Astrocyte of the spinal cord (primary cell): ENCODE measurements at places on chromosomes 7 and 10.

GRCh38 chr10:50453940-50454339 is 169.8 kb downstream of the SGMS1 start:
- no peak for DNase-seq

GRCh38 chr7:2517026-2517425 is 2.5 kb upstream of the LFNG start:
- peak; percentile 95 for DNase-seq

DNA sequence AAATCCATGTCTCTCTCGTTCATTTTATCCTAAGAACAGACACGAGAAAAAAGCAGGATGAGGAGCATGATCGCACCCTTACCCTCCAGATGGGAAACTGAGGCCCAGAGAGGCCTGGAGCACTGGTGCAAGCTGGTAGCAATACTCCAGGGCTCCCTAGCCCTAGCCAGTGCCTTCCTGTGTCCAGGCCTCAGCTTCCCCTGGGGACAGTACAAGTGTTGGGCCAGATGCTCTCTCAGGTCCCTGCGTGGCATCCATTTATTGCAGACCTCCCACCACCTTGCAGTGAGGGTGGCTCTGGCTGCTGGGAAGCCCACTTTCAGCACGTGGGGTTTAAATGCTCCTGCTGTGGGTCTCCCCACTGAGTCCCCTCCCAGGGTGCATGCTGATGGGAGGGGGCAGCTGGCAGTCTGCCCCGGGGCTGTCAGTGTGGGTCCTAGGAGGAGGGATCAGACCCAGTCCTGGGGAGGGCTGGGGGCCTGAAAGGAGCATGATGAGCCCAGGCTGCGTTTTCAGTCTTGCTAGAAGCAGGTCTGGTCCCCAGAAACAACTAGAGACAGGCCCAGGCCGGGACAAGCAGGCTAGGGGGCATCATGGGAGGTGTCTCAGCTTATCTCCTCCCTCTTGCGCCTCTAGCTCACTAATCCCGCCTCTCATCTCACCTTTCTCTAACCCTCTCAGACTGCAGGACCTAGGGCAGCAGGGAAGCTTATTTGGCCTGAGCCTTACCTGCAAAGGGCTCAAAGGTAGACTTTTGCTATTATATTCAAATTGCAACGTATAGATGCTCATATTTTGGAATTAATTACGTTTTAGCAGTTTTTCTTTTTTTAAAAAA is 662 bp upstream of the PPIF start:
- DNase-seq = no peak

DNA sequence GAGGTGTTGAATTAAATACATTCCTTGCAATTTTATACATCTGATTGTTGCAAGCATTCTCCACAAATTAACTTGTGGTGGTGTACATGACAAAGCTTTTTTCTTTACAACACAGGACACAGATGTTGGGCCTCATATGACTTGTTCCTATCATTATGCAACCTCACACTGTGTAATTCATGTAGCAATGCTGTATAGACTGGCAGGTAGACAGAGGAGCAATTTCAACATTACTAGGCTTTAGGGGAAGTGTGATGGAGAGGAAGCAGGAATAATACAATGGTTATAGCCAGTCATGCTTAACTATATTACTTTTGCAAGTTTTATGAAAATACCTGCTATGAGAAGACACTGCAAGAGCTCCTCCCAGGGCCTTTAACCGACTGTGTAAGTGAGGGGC is 832.1 kb downstream of the CNTNAP2 start:
- no peak for DNase-seq

DNA sequence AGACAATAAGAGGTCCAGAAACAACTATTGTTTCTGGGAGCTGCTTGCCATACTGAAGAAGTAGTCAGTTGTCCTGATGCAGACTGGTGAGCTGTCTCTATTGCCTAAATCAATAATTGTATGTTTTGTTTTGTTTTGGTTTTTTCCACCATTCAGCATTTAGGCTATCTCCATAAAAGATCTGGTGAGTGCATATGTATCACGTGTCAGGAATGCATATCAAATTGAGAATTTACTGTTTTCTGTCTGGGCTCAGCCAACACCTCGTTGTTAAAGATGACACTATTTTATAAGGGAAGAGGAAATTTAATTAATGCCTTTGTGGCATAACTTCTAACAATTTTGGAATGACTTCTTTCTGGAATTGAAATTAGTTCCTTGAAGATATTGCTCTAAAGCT is 66.2 kb downstream of the SORCS1 start:
- no peak for DNase-seq

DNA sequence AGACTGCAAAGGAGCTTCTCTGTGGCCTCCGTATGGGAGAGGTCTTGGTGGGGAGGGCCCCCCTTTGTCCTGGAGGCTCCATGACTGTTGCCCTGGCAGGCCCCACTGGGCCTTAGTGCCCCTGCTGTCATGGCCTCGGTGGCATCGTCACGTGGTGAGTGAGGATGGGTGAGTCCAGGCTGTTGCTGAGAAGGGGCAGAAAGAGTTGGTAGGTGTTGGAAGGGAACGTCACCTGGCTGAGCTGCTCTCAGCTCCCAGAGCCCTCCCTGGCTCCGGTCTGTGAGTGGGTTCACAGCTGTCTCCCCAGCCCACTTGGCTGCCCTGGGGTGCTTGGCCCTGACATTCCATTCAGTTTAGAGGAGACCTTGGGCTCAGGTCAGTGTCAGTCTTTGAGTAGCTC is 16.1 kb downstream of the SFRP5 start:
- no peak for DNase-seq

DNA sequence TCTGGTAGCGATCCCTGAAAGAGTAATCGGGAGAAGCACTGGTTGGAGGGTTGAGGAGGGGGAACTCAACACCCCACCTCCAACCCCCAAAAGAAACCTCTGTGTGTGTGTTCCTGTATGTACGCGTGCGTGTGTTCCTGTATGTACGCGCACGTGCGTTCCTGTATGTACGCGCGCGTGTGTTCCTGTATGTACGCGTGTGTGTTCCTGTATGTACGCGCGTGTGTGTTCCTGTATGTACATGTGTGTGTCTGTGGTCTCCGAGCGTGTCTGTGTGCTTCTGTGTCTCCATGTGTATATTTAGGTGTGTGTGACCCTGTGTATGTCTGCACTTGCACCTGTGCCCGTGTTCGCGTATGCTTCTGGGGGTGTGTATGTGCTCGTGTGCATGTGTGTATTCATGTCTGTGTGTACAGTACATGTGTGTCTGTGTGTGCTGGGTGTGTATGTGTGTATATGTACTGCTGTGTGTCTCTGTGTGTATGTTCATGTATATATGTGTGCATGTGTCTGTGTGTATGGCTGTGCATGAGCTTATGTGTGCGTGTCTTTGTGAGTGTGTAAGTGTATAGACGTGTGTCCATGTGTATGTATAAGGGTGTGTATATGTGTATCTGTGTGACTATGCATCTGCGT is 42.9 kb upstream of the KLF6 start:
- no peak for DNase-seq

DNA sequence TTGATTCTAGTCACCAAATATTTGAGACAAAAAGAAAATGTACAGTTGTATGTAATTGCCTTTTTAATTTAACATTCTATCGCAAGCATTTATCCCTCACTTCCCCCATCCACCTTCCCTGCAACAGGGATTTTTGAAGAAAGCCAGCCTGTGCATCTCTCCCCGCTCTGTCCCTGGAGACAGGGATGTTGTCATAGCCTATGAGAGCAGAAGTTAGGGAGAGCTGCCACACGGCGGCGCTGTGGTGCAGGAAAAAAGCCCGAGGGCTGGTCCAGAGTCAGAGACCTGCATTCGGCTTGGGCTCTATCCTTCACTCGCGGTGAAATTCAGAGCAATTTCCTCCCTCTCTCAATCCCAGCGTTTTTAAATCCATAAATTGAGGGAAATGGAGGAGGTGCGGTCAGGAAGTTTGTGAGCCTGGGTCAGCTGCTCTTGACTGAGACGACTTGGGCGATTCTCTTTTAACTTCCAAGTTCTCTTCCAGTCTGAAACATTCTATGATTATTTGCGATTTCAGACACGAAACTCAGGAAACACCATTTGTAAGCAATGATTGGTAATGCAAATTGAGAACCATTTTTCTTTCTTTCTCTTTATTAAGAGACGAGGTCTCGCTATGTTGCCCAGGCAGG is 17.5 kb downstream of the HKDC1 start:
- DNase-seq = peak; percentile 76

DNA sequence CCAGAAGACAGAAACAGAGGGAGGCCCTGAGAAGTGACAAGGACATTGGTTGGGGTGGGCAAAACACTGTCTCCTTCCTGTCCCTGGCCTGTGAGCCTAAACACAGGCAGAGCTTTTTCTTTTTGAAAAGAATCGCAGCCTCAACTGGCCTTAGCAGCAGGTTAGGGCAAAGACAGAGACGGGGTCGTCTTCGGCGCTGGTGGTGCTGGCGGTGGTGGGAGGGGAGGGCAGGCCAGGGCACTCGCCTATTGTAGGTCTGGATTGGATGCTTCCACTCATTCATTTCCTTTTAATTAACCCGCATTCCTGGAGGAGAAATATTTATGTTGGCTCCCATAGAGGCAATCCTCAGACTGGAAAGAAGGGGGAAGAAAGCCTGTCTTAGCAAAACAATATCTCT is 22.6 kb downstream of the WNT8B start:
- DNase-seq = no peak

DNA sequence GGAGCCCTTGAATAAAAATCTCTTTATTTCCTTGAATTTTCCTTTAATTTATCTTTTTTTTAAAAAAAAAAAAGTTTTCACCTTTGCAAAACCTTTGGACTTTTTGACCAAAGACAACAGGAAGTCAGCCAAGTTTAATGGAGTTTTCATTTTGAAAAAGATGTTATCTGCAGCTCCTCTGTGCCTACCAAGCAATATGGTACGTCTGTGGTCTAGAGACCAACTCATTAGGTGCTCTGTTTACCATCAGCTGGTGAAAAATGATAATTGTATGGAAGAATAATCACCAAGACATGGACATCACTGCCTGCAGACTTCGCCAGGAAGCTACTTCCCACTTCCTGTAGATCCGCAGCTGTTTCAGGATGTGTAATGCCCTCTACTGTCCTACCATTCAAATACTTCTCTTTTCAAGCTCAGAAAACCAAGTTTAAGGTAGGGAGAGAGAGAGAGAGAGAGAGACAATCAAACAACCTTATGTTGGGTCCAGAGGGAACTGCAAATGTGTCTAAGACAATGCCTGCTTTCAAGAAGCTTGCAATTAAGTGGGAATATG is 18.7 kb downstream of the PLXNA4 start:
- peak; percentile 39 for DNase-seq

DNA sequence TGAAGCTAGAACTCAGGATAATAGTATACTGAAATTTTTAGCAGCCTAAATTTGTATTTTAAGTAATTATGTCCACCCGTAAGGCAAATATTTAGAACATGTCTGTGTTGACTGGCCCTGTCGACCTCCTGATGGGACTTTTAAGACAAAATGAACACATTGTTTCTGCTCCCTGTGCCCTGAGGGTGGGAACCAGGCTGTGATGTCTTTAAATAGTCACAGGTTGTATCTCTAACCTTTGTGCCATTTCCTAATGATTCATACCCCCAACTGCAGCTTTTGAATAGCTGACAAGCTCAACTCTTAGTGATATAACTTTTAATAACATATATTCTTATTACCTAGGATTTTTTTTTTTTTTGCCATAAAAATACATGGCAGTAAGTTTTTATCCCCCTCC is 494.9 kb upstream of the AKR1E2 start:
- DNase-seq = peak; percentile 25

GRCh38 chr10:97572214-97572989 is at the start of gene ANKRD2:
ANKRD2 (plus strand) TSS chr10:97572779; CDS start chr10:97572789, 10 bp downstream.
- DNase-seq = peak; percentile 72

GRCh38 chr7:35253710-35254495 is at the start of gene TBX20:
TBX20 (minus strand) TSS chr7:35254100; CDS start chr7:35253620, 480 bp downstream.
- peak; percentile 22 for DNase-seq

DNA sequence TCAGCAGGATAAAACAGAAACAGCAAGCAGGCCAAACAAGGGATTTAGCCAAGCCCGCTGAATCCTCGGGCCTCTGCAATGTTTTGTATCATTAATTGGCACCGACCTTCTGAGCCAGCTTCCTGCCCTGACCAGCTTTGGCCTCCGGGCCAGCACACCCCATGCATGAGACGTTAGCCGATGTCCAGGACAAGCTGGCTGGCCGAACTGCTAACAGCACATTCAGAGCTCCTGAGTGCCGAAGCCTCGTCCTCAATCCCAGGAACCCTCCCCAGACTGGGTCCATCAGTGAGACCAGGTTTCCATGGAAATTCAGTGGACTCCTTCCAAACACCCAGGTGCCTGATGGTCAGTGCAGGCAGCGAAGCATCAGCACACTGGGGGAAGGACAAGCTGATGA is 134.3 kb upstream of the PFKP start:
- peak; percentile 5 for DNase-seq

DNA sequence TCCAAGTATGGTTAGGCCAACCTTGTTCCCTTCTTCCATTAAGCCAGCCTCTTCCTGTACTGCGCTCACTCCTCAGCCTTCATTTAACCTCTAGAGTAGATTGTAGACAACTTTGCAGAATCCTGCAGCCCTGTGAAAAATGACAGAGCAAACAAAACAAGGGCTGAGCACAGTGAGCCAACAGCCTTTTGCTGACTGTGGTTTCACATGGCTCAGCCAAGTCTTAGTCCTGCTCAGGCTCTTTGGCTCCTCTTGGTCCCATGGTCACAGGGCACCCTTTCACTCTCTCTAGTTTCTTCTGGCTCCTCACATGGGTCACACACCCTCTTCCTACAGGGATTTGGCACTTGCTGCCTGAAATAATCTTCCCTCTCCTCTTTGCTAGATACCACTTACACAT is 900.3 kb downstream of the CCSER2 start:
- DNase-seq = no peak

- DNase-seq = no peak
Measured at GRCh38 chr7:143256325-143256724, 6.9 kb upstream of the GSTK1 start.

GRCh38 chr10:20132816-20133215 is 316.6 kb downstream of the PLXDC2 start:
- DNase-seq = no peak

- DNase-seq = no peak
Measured at GRCh38 chr10:95559896-95560277, 1.3 kb downstream of the SORBS1 start.
